PC-3 (cell line): ENCODE measurements at places on chromosomes 12 and 14. TPM values are rescaled to one million over a fixed set of nuclear protein-coding genes. Genes with fewer than 3 reads are reported as not detected.

GRCh38 chr12:34406996-34407300 is 384.7 kb downstream of the ALG10 start:
- no peak for DNase-seq

Gene FAR2
- 10.2 and 13.5 TPM in 2 replicates for total RNA-seq

DNA sequence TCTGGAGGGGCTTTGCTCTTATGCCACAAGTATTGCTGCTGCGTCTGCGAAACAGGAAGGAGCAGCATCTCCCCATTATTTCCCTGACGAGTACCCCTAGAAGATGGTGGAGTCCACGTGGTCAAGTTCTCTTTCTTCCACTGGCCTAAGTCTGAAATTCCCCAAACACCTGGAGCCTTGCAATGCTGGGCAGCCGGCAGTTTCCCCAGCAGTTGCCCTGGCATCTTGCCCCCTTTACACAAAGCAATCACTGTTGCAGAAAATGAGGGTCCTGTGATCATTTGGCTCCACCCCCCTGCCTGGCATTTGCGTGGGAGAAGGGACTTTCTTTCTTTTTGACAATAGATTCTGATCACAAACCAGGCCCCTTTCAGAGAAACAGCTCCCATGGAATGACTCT is 56.9 kb downstream of the FOS start:
- DNase-seq, result no peak

Gene TMCC3
- 4.7 and 6.5 TPM in 2 replicates for total RNA-seq

Gene KRT3
- 0.17 and 0.33 TPM in 2 replicates for total RNA-seq

Gene PTPRO
- total RNA-seq, result not detected in 2 replicates

Gene KRT8
- total RNA-seq, result 719 and 1,028 TPM in 2 replicates
